ENCODE measurements at places on chromosomes 1 and 21.

DNA sequence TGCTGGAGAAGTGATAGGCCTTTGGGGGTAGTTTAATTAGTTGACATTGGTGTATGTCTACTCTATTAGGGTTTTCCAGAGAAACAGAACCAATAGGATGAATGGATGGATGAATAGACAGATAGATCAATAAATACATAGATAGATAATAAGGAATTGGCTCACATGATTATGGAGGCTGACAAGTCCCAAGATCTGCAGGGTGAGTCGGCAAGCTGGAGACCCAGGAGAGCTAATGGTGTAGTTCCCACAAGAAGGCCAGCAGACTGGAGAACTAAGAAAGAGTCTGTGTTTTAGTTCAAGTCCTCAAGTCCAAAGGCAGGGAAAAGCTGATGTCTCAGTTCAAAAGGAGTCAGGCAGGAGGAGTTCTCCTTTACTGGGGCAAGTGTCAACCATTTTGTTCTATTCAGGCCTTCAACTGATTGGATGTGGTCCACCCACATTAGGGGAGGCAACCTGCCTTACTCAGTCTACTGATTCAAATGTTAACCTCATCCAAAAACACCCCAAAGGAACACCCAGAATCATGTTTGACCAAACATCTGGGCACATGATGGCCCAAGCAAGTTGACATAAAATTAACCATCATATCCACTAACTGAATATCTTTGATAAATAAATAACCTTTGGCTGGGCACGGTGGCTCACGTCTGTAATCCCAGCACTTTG, 4.5 kb upstream of the SDE2 start:
- no peak for DNase-seq

DNA sequence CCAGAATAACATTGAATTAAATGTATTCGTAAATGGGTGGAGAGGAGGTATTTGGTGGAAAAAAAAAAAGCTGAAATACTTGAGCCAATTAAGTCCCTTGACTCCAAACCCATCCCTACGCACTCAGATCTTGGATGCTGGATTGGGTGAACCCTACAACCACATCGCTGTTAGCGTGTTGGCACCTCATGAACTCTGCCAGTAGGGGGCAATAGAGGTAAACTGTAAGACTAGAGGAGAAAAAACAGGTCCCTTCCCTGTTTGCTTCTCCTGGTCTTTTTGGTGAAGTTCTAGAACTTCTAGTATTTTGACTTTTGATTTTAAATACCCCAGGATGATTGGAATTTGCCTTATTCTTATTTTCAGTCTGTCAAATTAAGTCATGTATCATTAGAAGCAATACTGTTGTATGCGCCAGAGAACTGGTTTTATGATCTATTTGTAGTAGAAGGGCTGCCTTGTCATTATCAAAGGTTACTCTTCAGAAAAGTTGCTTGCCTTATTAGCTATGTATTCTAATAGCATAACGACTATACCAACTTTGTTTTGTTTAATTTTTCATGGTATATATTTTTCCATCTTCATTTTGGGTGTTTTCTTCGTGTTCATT, 1.9 kb upstream of the OR13G1 start:
- DNase-seq = peak; percentile 36

GRCh38 chr1:203120325-203121153, 7.0 kb upstream of the ADORA1 start:
- DNase-seq = no peak

- DNase-seq = no peak
Observed at GRCh38 chr1:8847990-8848389, 30.5 kb downstream of the ENO1 start.

DNA sequence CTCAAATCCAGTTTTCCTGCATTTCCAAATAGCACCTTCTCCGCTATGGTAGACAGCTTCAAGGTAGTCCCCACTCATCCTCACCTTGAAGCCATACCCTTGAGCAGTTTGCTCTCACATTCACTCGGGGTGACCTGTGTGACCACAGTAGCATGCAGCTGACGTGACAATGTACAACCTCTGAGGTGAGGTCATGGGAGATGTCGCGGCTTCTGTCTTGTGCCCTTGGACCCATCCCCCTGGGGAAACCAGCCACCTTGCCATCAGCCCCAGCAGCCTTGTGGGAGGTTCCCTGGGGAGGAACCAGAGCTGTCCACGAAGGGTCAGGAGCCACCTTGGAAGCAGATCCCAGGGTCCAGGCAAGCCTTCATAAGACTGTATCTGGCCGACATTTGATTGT, 38.3 kb upstream of the DUSP10 start:
- DNase-seq = no peak

Measured in GM13976 (cell line).